Vein endothelial cell (primary cell): ENCODE measurements at places on chromosomes 1 and 21. TPM values are rescaled to one million over a fixed set of nuclear protein-coding genes. Genes with fewer than 3 reads are reported as not detected.

Gene PYCR2
- total RNA-seq = 42.1 and 43.4 TPM in 2 replicates

Gene RGSL1
- 0.65 TPM in 1 of 2 replicates, not detected in the other for total RNA-seq

Gene PRRX1
- total RNA-seq = 0.98 and 6.6 TPM in 2 replicates

Gene ESRRG
- total RNA-seq = not detected in 2 replicates

Gene FAM78B
- total RNA-seq = 0.57 TPM in 1 of 2 replicates, not detected in the other

Gene SUSD4
- not detected in 2 replicates for total RNA-seq

Gene FCGR3A
- total RNA-seq = under 0.01 TPM in 1 of 2 replicates, not detected in the other

Gene LRRC7
- 0.48 and 0.65 TPM in 2 replicates for total RNA-seq

Gene GJB3
- total RNA-seq = under 0.01 TPM in 1 of 2 replicates, not detected in the other

Gene CHIA
- not detected in 2 replicates for total RNA-seq

Gene HES5
- total RNA-seq = under 0.01 TPM in 1 of 2 replicates, not detected in the other
